ENCODE measurements at places on chromosomes 13 and 19.

DNA sequence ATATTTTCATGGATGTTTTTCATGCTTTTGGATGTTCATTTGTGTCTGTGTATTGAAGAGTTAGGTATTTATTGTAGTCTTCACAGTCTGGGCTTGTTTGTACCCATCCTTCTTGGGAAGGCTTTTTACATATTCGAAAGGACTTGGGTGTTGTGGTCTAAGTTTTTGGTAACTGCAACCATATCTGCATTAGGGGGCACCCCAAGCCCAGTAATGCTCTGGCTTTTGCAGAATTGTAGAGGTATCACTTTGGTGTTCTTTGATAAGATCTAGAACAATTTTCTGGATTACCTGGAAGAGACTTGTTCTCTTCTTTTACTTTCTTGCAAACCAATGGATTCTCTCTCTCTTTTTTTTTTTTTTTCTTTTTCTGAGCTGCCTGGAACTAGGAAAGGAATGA lies 581.3 kb downstream of the DACH1 start:
- H3K36me3 ChIP-seq: no peaks in the 10 kb centered on the region
- H3K4me1 ChIP-seq: peaks cover under 1% of the 10 kb centered on the region
- no peak overlapping the region for H3K4me3 ChIP-seq
- H3K27ac ChIP-seq: no peak overlapping the region
- H3K27me3 ChIP-seq: peaks cover 2% of the 10 kb centered on the region

DNA sequence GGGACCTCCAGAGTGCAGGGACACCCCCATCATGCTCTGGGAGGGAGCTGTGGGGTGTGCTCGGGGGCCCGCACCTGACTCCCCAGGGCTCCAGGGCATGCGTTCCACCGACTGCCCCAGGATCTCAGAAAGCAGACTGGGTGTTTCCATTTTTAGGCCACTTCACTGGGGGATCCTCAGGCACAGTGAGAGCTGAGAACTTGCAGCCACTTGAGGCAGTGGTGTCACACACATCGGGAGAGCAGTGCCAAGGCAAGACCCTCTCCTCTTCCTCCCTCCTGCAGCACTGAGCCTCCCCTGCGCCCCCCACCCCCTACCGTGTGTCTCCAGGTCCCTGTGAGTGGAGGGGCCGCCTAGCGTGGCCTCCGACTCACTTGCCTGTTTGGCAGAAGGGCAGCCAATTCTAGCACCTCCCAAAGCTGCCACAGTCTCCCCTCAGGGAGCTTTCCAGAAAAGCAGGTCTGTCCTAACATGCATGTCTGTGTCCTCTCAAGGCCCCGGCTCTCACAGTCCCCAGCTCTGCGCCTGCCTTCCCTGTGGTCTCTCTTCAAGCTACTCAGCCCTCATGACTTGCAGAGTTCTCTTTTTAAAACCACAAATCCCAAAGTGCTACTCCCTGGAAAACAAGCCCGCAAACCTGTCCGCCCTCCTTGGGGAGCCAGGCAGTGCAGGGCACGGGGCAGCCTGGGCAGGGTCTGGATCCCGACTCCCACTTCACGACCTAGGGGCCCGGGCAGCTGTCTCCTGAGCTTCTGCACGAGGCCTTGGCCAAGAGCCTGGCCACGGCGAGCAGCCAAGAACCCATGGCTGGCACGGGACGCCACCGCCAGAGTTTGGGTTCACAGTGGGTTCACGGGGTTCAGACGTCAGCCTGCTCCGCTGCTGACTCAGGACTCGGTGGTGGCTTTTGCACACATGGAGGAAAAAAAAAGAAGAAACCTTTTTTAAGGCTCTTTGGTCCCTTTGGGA lies 94.1 kb downstream of the STK24 start:
- no peaks in the 10 kb centered on the region for H3K27me3 ChIP-seq
- H3K36me3 ChIP-seq: peaks cover 28% of the 10 kb centered on the region
- H3K27ac ChIP-seq: no peak overlapping the region

DNA sequence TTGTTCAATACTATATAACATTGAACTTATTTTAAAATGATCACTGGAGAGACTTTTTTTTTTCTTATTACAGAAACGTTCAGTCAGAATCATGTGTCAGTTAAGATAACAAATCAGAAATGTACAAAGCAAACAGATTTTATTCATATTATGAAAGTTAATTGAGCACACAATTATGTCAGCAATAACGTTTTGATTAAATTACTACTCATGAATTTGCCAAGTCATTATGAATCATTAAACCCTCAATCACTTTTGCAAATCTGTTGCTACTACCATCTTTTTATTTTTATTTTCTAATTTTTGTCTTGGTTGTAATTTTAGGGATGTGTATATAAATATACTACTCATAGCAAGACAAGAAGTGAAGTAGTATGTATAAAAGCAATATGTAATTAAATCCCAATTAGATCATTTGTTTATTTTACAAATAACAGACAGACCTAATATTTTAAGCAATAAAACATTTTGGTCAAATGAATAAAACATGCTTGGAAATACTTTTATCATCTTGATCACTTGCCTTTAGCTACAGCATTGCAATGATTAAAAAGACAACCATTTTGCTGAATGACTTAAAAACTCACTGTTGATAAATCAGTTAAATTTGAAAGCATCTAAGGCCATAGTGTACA lies 893.4 kb upstream of the MIR17HG start:
- no peaks in the 10 kb centered on the region for H3K36me3 ChIP-seq
- no peak overlapping the region for H3K27ac ChIP-seq
- no peak overlapping the region for H3K4me3 ChIP-seq
- H3K4me1 ChIP-seq: no peaks in the 10 kb centered on the region
- DNase-seq: no peak

DNA sequence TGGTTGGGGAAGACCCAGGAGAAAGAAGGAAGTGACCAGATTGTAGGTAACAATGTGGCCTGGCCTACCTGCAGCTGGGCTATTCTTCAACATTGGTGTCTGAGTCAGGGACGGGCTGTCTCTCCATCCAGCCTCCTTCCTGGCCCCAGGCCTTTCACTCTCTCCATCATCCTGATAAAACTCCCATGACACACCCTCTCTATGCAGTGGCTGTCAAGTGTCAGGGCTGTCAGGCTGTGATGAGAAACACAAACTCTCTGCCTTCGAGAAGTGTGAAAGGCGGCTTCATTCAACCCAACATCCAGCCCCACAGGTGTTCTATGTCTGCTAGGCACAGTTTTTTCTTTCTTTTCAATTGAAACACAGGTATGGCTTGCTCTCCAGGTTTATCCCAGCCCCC lies 153.3 kb upstream of the VSTM2B start:
- no peak overlapping the region for H3K4me3 ChIP-seq
- no peaks in the 10 kb centered on the region for H3K36me3 ChIP-seq
- no peaks in the 10 kb centered on the region for H3K4me1 ChIP-seq

DNA sequence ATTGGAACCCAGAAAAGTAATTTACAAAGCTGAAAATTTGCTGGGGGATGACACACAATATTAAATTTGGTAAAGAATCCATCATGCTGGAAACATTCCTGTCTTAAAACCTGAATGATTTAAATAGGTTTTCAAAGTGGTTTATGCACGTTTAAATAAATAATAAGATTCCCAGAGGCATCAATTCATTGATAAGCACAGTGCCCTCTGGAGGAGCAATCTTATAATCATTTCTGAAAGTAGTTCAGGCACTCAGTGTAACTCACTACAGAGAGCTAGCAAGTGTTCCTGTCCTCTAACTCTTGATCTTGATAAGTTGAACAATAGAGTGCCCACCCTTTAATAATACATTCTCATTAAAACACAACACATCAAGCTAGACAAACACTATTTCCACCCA lies 43.5 kb upstream of the SHISA2 start:
- H3K27ac ChIP-seq: no peak overlapping the region
- H3K36me3 ChIP-seq: no peaks in the 10 kb centered on the region
- no peak for DNase-seq
- no peaks in the 10 kb centered on the region for H3K4me1 ChIP-seq
- H3K27me3 ChIP-seq: peaks cover 5% of the 10 kb centered on the region

DNA sequence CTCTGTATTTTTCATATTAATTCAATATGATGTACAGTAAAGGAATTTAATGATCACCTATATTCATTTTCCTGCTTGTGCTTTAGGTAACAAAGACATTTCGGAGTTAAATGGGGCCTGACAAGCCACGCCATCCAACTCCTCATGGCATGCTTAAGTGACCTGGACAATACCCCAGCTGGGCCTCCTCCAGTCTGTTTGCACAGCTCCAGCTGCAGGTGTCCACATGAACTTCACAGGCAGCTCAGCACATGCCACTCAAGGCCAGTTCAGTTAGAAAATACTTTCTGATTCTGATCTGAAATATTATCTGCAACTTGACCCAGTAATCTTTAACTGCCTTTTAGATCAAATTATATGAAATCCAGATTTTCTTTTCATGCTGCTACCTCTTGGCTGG lies 89.6 kb upstream of the SLC15A1 start:
- no peak for DNase-seq
- peaks cover 3% of the 10 kb centered on the region for H3K4me1 ChIP-seq
- peaks cover 35% of the 10 kb centered on the region for H3K36me3 ChIP-seq

DNA sequence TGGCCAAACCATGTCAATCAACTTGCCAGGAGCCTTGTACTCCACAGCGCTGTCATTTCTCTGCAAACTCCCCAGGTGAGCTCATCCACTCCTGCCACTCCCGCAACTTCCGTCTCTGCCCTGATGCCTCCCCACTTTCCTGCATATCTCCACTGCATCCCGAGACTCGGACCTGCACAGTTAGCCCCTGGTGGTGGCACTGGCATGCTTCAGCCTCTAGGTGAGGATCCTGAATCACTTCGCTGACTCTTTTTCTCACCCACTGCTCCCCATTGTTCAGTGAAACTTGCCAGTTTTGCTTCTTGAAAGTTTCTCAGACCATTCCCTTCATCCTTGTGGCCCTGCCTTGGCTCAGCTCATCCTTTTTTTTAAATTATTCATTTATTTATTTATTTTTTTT lies 3.4 kb upstream of the CTU1 start:
- no peaks in the 10 kb centered on the region for H3K36me3 ChIP-seq
- DNase-seq: no peak
- H3K4me1 ChIP-seq: peaks cover 31% of the 10 kb centered on the region

DNA sequence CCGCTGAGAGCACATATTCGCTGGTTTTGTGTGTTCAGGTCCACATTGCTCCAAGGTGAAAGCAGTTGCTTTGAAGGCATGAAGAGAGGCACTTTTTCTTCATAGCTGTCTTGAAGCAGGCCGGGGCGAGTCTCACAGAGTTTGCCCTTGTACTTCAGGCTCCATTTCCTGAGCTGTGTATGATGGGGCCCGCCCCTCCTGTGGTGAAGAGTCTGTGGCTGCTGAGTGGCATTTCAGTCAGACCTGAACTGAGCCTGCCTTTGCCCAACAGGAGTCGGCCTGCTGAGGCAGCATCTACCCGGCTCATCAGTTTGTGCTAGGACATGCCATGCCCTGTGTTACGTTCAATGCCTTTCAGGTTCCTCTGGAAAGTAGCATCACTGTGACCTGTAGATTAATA lies 44.4 kb upstream of the C1QTNF9 start:
- peak overlapping the region; percentile 87 for H3K27ac ChIP-seq
- peak; percentile 81 for DNase-seq
- H3K4me3 ChIP-seq: peak overlapping the region; percentile 80
- peaks cover 74% of the 10 kb centered on the region for H3K4me1 ChIP-seq
- H3K27me3 ChIP-seq: no peaks in the 10 kb centered on the region

GRCh38 chr19:38642176-38642575 lies 5.3 kb upstream of the ACTN4 start:
- H3K4me3 ChIP-seq: no peak overlapping the region
- no peaks in the 10 kb centered on the region for H3K27me3 ChIP-seq
- DNase-seq: no peak

DNA sequence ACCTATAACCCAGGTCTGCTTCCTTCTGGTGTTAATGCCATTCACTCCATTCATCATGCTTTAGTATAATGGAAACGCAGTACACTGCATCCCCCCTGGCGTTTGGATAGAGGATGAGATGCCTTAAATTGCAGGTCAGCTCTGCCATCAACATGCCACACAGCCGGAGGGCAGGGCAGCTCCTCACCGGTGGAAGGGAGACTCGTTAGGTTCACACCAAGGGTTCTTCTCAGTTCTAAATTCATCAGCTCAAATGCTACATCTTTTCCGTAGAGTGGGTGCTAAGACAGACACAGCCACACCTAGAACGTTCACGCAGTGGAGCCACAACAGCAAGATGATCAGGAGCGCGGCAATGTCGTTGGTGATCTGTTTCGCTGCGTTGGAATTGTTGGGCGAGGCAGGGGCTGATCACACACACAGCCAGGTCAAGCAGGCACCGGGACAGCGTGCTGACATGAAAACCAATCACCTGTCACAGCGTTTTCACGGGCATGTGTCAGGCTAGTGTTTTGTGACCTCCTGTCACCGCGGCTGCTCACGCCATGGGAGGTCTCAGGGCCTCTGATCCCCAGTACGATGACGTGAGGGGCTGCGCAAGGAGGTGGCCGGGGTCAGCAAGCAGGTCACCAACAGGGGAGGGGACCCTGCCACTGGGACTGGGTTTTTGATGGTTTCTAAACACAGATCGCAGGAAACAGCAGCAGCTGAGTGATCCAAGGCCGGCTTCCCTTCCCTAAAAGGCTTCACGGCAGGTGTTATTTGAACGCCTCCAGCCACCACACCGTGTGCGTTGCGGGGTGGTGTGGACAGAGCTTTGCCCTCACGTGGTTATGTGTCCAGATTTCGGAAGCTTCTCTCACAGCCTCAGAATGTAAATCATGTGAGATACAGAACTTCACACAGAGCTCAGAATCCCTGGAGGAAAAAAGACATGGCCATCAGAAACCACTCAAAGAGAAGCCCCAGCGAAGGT lies 94.3 kb upstream of the IRS2 start:
- H3K27me3 ChIP-seq: peaks cover 3% of the 10 kb centered on the region
- H3K27ac ChIP-seq: no peak overlapping the region
- H3K4me1 ChIP-seq: no peaks in the 10 kb centered on the region
- DNase-seq: no peak
- H3K4me3 ChIP-seq: no peak overlapping the region

Data from T-helper 2 cell treated with Interferon-gamma antibody and Interleukin-4, amounts not matched to agents 5 μg/mL and 100 μg/mL, for 36 hours (primary cell).